ENCODE measurements at places on chromosomes 11 and 22.

DNA sequence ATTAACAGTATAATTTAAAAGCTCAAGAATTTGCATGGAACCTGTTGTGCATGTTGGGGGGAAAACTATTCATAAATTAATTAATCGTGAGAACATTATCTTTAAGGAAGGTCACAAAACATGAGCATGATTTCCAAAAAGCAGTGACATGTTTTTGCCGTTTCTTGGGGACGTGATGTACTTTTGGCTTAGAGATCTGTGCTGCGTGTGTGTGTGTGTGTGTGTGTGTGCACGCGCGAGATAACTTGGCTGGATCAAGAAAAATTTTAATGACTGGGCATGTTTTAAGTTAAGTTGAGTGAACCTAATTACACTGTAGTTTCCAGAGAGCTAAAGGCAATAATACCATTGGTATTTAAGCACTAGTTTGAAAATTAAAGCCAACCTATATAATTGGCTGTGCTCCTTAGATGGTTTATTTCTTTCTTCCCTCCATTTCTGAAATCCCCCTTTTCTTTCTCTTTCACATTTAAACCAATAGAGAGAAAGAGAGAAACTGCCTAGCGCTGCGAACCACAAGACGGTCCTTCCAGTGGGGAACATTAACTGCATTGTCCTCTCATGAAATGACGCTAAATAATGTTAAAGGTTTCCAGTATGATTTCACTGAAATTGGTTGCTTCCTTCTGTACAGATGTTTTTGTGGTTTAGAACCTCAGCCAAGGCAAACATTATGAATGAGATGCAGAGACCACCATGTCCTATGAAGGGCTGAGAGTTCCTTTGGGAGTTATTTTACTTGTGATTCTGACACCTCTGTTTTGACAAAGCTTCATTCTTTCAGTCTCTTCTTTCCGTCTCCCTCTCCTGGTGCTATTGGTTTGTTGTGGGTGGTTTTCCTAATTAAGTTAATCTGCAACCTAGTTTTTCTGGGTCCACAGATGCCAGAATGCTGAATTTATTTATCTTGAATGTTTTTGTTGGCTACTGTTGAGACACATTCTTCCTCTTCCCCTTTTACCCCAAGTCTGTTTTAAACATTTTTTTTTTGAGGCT, 51.7 kb downstream of the ZBTB16 start:
- no peak for DNase-seq

DNA sequence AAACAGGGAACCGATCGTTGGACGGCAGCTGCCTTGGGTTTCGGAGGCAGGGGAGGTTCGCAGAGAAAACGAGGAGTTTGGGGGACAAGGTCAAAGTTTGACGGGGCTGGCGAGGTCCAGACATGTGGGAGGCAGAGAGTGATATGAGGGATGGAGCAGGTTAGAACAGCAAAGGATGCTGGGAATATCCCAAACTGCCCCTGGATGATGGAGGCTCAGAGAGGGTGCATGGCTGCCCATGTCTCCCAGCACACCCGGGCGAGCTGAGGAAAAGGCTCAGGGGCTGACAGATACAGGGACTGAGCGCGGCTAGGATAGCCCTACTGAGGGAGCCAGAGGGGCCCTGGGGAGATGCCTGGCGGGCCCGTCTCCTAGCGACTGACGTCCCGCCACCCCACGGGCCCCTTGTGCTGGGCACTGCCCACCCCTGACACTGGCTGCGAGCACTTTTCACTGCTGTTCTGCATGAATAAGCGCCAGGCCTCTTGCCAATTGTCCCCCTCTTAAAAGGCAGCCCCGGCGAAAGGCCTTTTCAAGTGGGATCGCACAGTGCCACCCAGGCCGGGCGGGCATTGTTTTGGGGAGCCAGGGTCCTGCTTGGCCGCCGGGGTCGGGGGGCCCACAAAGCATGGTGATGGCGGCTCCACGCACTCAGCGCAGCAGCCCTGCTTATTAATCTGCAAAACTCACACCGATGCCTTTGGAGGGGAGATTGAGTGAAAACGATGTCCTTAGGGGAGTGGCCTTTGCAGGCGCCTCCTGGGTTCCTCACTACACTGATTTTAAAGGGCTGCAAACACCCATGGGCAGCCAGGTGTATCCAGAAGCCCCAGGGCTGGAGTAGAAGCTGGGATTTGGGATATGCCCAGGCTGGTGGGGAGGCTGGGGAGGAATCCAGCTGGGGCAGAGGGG, 90.0 kb upstream of the LINC01488 start:
- DNase-seq, result no peak

DNA sequence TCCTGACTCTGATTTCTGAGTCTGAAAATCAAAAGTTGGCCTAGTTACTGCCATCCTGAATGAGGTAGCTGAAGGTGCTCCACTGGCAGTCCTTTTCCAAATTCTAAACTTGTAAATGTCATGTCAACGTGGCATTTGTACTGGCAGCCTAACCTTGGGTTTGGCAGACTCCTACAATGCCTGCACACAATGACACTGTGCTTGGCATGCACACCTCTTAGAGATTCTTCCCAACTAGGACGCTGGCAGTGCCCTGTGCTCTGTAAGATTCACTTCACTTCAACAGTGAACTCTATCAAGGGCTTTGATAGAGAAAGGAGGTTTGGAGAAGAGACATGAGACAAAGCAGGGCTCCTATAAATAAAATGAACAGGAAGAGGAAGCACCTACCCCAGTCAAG, 21.9 kb upstream of the PPP2R1B start:
- DNase-seq, result no peak

DNA sequence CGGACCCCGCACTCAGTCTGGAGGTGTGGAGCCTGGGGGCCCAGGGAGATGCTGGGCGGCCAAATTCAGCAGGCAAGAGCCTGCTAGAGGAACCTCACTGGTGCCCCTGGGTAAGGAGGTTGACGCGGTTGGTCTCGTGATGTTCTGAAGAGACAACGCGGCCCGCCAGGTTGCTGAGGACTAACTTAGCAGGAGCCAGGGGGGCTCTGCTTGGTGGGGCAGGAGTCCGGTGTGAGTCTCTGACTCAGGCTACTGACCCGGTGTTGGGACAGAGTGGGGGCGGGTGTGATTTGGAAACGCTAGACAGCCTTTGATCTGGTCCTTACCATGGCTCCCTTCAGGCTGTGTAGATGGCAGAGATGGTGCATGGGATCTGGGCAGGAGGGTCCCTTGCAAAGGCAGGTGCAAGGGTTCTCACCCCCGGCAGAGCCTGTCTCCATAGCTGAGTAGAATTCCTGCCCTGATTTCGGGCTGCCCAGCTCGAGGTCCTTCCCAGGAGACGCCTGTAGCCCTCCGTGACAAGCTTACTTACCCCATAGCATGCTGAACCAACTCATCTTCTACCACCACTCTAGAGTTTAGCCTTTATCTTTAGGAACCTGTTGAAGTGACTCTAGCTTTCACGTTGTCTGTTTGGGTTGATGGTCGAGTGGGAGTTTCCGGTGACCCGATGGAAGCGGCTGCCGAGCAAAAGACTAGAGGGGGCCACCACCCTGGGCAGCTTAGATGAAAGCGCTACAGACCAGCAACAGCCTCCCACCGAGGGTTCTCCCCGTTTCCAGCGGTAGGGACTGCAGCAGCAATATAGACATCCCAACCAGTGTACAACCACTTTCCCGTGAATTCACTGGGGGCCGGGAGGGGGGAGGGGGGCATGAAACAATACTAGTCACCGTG, 38.4 kb downstream of the KCNC1 start:
- DNase-seq, result no peak

DNA sequence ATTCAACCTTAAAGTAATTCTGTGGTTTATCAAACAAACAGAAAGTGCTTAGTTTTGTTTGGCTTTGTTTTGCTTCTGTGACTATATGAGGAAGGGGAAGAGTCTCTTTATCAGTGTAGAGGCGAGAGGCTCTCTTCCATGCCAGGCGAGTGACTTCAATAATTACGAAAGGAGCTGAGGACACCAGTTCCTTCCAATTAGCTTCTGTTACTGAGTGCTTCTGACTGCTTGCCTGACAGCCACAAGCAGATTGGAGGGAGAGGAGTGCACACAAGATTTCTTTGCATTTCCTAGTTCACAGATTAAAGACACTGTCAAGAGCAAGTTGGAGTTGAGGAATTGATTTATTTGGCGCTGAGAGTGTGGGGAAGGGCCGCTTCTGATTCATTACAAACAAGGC, 1484.5 kb upstream of the TENM4 start:
- no peak for DNase-seq

- DNase-seq, result no peak
Measured at GRCh38 chr11:94925422-94926270, 47.7 kb downstream of the CWC15 start.

DNA sequence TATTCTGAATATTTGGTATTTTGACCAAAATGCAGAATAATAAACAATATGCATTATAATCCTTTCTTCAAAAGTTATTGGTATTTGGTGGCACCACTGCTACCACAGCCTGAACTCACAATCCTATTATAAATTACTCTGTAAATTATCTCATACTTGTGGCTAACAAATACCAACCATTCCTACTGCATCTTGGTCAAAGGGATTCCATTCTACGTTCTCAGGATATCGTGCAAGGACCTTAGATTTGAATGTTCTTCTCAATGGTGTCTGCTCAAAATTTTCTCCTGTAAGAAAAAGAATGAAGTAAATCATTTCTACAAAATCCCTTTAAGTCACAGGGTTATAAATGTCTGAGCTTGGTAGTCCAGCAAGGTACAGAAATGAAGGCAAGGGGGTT, 58.7 kb downstream of the DENND5A start:
- DNase-seq, result no peak

GRCh38 chr22:50517495-50518260, 7.7 kb downstream of the SCO2 start:
- DNase-seq, result no peak

DNA sequence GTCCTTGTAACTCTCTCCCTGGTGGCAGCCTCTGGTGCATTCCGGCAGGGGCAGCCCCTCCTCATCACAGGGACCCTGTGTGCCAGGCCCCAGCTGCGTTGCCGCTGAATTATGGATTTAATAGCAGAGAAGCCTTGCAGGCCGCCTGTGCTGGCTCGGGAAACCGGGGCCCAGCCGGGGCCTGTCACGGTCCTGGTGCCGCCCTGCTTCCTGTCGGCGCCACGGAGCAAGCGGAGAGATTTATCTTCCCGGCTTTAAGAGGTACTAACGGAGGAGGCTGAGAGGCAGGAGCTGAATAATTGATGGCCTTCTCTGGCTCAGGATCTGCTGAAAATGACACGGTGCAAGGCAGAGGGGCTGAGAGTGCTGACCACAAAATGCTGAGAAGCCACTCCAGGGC, 54.0 kb upstream of the CCDC188 start:
- no peak for DNase-seq

GRCh38 chr11:111745719-111746504, 20.3 kb downstream of the PPP2R1B start:
- DNase-seq, result no peak

- no peak for DNase-seq
Measured at GRCh38 chr11:126719740-126720139, 280.8 kb downstream of the KIRREL3 start.

- no peak for DNase-seq
Measured at GRCh38 chr11:63951779-63952536, 13.2 kb downstream of the NAA40 start.

- no peak for DNase-seq
Measured at GRCh38 chr11:83152264-83152663, 4.7 kb upstream of the PCF11 start.

DNA sequence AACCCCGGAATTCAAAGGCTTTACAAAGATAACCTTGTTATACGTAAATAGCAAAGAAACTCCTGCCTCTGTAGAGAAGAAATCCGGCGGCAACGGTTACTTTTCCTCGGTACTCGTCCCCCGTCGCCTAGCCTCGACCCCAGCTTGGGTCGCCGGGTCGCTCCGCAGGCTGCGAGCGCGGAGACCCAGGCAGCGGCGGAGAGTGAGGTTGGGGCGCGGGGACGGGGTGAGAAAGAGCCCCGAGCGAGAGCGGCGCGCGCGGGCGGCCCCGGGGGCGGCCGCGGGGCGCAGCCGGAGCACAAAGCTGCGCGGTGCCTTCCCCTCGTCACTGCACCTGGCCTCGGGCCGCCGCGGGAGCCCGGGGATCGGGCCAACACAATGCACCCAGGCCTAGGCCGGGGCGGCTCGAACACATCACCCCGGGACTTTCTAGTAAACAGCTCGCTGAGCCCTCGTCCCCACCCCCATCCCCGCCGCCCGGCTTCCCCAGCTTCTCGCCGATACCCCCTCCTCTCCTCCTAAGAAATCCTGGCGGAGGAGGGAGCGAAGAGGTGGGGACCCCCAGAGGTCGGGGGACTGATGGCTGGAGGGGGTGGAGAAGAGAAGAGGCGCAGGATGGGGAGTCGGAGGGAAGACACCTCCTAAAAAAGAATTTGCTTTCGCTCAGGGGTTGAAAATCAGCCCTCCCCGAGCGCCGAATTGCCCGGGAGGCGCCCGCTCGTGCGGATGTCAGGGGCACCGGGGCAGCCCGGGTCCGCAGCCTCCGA, 845 bp downstream of the MPPED2 start:
- DNase-seq, result no peak

DNA sequence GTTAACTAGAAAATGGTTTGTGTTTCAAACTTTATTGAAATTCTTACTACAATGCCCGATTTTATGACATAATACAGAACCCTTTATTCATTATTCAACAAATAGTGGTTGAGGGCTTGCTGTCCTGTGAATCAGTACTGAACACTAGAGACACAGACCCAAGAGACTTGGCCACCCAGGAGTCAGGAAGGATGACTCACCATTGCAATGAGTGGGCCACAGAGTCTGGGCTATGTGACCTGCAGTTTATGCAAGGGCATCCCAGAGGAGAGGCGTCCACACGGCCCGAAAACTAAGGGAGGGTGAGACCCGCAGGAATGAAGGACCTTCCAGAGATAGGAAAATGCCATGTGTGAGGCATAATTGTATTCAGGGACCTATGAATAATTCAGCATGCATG, 143.8 kb upstream of the DDI1 start:
- no peak for DNase-seq

DNA sequence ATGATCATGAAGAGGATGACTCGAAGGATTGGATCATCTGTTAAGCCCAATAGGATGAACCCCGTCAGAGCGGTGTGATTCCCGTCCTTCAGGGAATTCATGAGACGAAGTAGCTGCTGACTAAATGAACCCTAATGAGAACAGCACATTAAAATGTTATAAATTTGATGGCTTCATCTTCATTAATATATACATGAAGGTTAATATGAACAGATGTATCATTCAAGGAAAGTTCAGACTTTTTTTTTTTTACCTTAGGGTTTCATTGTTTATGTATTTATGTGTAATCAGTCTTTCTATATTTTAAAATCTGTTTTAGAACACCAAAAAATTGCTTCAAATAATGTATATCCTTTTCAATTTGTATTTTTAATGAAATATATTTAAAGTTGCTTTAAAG, at the start of gene OR5P2:
TSS of gene OR5P2 (minus strand) at position 101 of the 400 bp plus-strand sequence. CDS start at position 101, 0 bp downstream.
- DNase-seq, result no peak

All from activated T-helper 9 cell treated with anti-CD3 and anti-CD28 coated beads, Interleukin-2, amount 50 U/mL, for 16 hours (primary cell).